ENCODE measurements at places on chromosomes 12 and 14. TPM values are rescaled to one million over a fixed set of nuclear protein-coding genes. Genes with fewer than 3 reads are reported as not detected.
A peak's percentile ranks its signal among the peaks of the same experiment; 100 is the strongest.

Gene REP15
- total RNA-seq = 0.54 TPM

DNA sequence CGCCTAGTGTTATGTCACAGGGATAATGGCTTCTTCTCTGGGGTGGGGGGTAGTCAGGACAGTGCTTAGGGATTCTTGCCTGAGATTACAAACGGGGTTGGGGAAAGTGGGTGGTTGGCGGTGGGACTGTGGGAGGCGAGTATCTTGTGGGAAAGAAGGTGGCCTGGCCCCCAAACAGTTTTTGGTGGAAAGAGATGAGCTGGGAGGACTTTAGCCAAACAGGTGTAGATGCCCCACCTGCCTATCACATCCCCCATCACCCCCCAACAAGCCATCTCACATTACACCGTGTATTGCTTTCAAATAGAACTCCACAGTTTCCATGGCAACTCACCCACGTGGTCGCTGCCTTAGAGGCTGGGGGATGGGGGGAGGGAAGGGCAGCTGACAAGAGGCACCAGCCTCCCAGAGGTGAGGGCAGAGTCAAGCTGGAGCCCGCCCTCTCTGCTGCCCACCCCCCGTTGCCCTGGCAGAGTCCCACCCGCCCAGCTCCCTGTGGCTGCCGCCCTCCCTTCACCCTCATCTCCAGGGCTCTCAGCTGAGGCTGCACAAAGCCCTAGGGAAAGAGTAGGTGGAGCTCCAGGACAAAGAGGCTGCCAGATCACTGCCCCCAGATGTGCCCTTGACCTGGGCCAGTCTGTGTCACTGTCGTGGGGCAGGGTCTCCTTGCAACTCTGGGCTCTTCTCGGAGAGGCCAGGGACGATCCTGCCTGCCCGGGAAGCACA, 98.3 kb downstream of the LRRC74A start:
- no peak for DNase-seq
- H3K36me3 ChIP-seq = no peaks in the 10 kb centered on the region
- no peak overlapping the region for H3K27ac ChIP-seq
- peaks cover 30% of the 10 kb centered on the region for H3K4me1 ChIP-seq
- H3K27me3 ChIP-seq = no peaks in the 10 kb centered on the region
- no peak overlapping the region for H3K4me3 ChIP-seq

Gene GOLGA3
- total RNA-seq = 46.4 TPM

GRCh38 chr12:69243099-69244084, 4.0 kb downstream of the CPSF6 start:
- H3K4me3 ChIP-seq = no peak overlapping the region
- no peak for DNase-seq
- H3K36me3 ChIP-seq = no peaks in the 10 kb centered on the region
- H3K4me1 ChIP-seq = peaks cover 61% of the 10 kb centered on the region
- H3K27me3 ChIP-seq = no peaks in the 10 kb centered on the region

DNA sequence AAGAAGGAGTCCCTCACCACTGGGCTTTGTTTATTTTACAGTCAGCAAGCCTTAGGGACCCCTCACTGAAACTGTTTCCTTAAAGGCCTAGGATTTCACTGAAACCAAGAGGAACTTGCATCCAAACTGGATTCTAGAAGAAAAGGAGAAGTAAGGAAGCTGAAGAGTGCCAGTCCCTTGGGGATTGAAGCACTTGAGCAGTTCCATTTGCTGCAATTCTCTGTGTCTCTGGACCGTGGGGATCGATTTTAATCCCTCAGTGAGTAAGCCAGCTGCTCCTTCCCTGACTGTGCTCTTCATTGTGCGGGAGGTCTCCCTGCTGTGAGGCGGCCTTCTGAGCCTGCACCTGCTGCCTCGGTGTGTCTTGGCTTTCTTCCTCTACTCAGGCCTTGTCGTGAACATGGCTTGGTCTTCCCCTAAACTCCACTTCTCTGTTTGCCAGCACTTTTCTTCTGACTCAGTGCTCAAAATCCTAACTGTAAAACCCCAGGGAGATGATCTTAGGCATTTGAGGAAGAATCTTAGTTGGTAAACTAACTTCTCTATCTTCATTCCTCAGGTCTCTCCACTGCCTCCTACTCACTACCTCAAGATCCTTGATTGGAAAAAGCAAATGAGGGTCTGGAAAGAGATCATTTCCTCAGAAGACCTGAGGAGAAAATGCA, 132.6 kb downstream of the SLC38A6 start:
- H3K4me3 ChIP-seq = no peak overlapping the region
- peaks cover 21% of the 10 kb centered on the region for H3K27me3 ChIP-seq
- no peaks in the 10 kb centered on the region for H3K36me3 ChIP-seq
- H3K27ac ChIP-seq = no peak overlapping the region

Gene ACTR6
- 9.1 TPM for total RNA-seq

DNA sequence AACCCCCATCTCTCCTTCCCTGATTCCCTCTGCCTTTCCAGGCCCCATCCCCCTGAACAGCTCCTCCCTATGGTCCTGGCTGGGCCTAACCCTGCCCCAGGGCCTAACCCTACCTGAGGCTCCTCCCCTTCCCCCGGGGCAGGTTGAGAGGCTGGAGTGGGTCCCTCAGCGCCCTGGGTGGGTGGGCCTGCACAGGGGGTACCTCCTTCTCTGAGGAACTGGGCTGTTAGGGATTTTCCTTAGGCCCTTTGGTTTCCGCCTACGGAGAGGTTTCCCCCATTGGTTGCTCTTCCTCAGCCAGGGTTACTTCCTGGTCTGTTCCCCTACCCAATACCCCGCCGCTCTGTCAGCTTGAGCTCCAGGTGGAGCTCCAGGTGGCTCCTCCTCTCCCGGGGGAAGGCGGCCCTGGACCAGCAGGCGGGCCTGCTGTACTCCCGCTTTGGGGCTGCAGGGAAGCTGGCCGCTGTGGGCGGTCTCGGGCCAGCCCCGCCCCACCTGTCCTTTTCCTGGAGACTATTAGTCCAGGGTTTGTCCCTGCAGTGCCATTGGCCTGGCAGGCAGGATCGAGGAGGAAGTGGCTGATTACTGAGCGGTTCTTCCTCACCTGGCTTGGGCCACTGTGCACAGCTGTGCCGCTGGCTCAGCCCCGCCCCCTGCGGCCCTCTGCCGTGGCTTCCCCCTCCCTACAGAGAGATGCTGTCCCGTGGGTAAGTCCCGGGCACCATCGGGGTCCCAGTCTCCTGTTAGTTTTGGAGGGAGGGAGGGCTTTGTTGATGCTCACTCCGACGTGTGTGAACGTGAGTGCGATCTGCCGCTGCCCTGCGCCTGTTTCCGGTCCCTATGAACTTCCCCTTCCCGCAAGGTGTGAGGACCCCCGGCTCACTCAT, 2.5 kb downstream of the C12orf57 start:
- peaks cover 41% of the 10 kb centered on the region for H3K4me1 ChIP-seq
- DNase-seq = no peak
- peaks cover 22% of the 10 kb centered on the region for H3K36me3 ChIP-seq
- peak overlapping the region; percentile 16 for H3K4me3 ChIP-seq

DNA sequence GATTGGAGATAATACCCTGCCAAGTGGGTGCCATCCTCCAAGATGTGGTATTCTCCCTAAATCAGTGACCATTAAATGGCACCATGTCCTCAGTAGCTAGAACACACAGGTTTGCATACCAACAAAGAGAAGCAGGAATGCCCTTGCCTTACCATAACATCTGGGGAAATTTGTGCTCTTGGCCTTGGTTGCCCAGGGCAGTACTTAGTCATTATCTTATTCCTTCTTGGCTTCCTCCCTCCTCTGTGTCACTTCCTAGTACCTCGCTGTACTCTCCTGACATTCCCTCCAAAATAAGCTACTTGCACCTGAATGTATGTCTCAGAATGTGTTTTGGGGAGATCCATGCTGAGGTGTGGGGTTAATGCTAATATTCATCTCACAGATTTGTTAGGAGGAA, 43.4 kb downstream of the GPR65 start:
- no peaks in the 10 kb centered on the region for H3K36me3 ChIP-seq
- H3K4me3 ChIP-seq = no peak overlapping the region
- no peak overlapping the region for H3K27ac ChIP-seq
- no peaks in the 10 kb centered on the region for H3K27me3 ChIP-seq
- no peak for DNase-seq
- H3K4me1 ChIP-seq = no peaks in the 10 kb centered on the region

DNA sequence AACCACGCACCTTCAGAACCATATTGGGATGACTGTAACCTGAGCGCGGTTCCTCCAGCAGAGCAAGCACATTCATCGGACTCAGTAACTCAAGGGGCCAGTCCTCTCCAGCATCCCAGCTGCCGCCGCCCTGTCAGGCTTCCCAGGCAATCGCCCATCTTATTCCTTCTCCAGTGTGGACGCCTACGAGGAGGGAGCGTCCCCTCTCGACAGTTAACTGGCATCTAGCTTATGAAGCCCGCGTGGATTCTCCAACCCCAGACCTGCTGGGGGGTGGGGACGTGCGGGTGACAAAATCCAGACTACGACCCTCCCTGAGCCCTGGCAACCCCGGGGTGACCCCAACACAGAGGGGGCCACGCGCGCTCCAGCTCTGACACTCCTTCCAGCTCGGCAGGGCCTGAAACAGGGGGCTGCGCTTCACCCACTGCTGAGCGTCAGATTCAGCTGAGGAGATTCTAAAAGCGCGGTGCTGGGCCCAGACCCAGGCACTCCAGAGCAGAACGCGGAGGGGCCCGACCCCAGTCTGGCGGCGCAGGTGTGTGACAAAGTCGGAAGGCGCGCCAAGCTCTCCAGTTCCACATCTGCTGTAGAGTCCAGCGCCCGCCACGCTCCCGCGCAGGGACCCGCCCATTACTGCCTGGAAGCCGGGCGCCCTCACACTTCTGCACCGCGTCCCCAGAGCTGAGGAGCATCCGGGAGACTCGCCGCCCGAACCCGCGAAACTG, 43.9 kb upstream of the ESR2 start:
- peak overlapping the region; percentile 65 for H3K4me3 ChIP-seq
- peak overlapping the region; percentile 90 for H3K27ac ChIP-seq
- peaks cover 14% of the 10 kb centered on the region for H3K4me1 ChIP-seq
- DNase-seq = no peak
- no peaks in the 10 kb centered on the region for H3K36me3 ChIP-seq

GRCh38 chr14:73180385-73180805, 44.1 kb downstream of the PSEN1 start:
- DNase-seq = no peak
- no peaks in the 10 kb centered on the region for H3K4me1 ChIP-seq
- no peaks in the 10 kb centered on the region for H3K27me3 ChIP-seq
- H3K36me3 ChIP-seq = no peaks in the 10 kb centered on the region

DNA sequence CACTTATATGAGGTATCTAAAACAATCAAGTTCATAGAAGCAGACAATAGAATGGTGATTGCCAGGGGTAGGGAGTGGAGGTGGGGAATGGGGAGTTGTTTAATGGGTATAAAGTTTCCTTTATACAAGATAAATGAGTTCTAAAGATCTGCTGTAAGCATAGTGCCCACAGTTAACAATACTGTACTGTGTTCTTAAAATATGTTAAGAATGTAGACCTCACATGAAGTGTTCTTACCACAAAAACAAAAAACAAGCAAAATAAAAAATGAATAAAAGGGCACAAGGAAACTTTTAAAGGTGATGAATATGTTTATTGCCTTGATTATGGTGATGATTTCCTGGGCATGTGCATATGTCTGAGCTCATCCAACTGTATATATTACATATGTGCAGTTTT, 211.8 kb downstream of the MSRB3 start:
- no peaks in the 10 kb centered on the region for H3K36me3 ChIP-seq
- no peaks in the 10 kb centered on the region for H3K4me1 ChIP-seq
- DNase-seq = no peak

Gene TMEM229B
- 16.4 TPM for total RNA-seq

GRCh38 chr12:65508276-65509035, 230.0 kb downstream of the MSRB3 start:
- H3K27ac ChIP-seq = no peak overlapping the region
- no peaks in the 10 kb centered on the region for H3K36me3 ChIP-seq
- H3K4me1 ChIP-seq = peaks cover 14% of the 10 kb centered on the region
- H3K27me3 ChIP-seq = no peaks in the 10 kb centered on the region
- no peak overlapping the region for H3K4me3 ChIP-seq
- DNase-seq = no peak

- no peak overlapping the region for H3K27ac ChIP-seq
- no peaks in the 10 kb centered on the region for H3K27me3 ChIP-seq
- no peak for DNase-seq
- H3K36me3 ChIP-seq = no peaks in the 10 kb centered on the region
- H3K4me1 ChIP-seq = no peaks in the 10 kb centered on the region
These were observed 297.5 kb upstream of the SOX5 start for GRCh38 chr12:24246934-24247333.

DNA sequence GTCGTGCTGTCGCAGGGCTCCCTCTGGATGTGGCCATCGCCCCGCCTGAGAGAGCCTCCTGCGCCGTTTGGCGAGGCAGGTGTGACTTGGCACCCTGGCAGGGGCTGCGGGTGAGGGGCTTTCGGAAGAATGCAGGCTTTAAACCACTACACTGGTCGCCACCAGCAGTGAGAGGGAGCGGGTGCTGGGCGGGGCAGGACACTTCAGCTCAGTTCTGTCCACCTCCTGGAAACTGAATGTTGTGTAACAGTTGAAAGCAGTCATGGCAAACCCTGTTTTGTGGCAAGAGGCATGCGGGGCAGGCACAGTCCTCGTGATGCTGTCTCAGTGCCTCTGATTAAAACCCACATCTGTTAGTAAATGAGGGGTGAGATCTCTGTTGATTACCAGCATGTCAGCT, 55.9 kb downstream of the AACS start:
- no peak for DNase-seq
- peaks cover 7% of the 10 kb centered on the region for H3K36me3 ChIP-seq
- H3K27ac ChIP-seq = no peak overlapping the region
- no peaks in the 10 kb centered on the region for H3K4me1 ChIP-seq
- H3K4me3 ChIP-seq = no peak overlapping the region

Gene CMA1
- 3.3 TPM for total RNA-seq

Gene CPM
- total RNA-seq = 64.6 TPM

DNA sequence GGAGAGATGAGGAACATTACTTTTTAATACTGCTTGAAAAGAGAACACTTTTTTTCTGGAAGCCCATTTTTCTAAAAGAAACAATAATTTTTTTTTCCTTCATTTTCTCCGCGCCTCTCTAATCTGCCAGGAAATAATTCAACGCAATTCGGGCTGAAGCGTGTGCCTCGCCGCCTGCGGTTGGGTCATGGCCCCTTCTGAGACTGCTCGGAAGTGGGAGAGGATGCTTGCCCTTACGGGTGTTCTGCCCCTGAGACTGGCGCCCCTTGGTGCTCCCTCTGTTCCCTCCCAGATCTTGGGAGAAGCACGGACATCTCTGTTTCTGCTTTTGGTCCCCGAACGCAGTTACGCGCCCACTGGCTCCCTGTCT, 332 bp upstream of the TBC1D30 start:
- H3K4me1 ChIP-seq = no peaks in the 10 kb centered on the region
- H3K27ac ChIP-seq = no peak overlapping the region
- no peak for DNase-seq
- H3K4me3 ChIP-seq = peak overlapping the region; percentile 46

GRCh38 chr12:106115440-106115839, 23.3 kb downstream of the NUAK1 start:
- no peaks in the 10 kb centered on the region for H3K36me3 ChIP-seq
- H3K27me3 ChIP-seq = no peaks in the 10 kb centered on the region
- H3K4me1 ChIP-seq = peaks cover 49% of the 10 kb centered on the region
- no peak overlapping the region for H3K4me3 ChIP-seq
- no peak for DNase-seq

Gene HRK
- total RNA-seq = not detected

DNA sequence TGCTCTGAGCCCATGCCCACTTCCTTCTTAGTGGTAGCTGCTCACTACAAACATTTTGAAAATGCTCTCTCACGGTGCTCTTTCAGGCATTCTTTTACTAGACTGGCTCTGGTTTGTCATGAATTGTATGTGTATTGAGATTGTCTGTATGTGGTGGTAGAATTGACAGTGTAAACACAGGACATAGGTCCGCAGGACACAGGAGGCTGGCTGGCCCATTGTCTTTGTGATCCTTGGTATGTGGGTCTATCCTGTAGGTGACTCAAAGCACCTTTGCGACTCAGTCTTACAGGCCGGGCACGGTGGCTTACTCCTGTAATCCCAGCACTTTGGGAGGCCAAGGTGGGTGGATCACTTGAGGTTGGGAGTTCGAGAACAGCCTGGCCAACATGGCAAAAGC, 250.9 kb downstream of the C12orf75 start:
- DNase-seq = no peak
- H3K4me3 ChIP-seq = no peak overlapping the region
- no peaks in the 10 kb centered on the region for H3K4me1 ChIP-seq
- H3K27me3 ChIP-seq = no peaks in the 10 kb centered on the region

Measured in sigmoid colon (tissue), 7 donors.